GM23338 (cell line): ENCODE measurements at places on chromosomes 3 and 15. TPM values are rescaled to one million over a fixed set of nuclear protein-coding genes. Genes with fewer than 3 reads are reported as not detected.

- DNase-seq = no peak
Measured at GRCh38 chr3:101828276-101828675, 21.0 kb upstream of the NFKBIZ start.

DNA sequence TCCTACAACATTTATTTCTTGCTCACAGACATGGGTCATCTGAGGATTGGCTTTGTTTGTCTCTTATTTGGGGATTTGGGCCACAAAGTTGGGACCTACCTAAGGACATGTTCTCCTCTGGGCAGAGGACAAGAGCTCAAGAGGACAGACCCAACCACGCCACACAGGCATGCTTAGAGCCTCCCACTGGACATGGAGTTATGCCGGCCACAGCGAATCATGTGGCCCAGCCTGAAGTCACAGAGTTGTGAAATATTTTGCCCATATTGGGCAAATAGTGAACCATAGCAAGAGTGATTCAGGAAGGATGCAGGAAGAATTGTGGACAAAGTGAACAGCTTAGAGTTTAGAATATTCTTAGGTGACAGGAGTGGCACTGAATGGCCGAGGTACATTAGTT, 9.9 kb downstream of the TRAK1 start:
- no peak for DNase-seq

GRCh38 chr3:79558943-79559342, 208.9 kb downstream of the ROBO1 start:
- peak; percentile 2 for DNase-seq

- DNase-seq = no peak
Measured at GRCh38 chr3:19487386-19487785, 339.1 kb downstream of the KCNH8 start.

GRCh38 chr3:112136959-112137693, 4.1 kb upstream of the GCSAM start:
- peak; percentile 86 for DNase-seq

DNA sequence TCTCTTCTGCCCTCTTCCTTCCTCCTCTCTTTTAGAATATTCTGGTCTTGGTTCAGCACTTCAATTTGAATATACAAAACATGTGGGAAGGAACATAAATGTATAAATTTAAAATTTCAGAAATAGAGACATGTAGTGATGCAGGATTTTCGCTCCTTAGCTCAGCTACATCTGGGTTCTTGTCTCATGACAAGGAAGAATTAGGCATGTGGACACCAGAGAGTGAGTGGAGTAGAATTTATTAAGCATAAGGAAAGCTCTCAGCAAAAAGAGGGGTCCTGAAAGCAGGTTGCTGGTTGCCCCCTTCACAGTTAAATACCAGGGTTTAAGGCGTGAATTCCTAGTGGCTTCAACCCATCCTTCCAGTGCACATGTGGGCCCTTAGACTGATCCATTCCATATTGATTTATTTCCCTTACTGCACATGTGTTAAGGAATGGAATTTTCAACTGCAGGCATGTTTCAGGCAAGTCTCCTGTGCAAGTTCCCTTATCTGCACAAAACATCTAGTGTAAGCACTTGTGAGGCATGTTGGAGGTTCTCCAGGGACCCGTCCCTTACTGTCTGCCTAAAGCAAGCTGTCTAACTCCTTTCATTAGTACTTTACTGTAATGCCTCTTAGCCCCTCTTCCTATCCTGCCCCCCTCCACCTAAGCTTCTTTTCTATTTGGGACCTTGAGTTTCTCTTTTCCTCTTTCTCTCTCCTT, 133.2 kb upstream of the STRIT1 start:
- no peak for DNase-seq

- no peak for DNase-seq
Measured at GRCh38 chr3:175003590-175003989, 144.5 kb downstream of the NAALADL2 start.

DNA sequence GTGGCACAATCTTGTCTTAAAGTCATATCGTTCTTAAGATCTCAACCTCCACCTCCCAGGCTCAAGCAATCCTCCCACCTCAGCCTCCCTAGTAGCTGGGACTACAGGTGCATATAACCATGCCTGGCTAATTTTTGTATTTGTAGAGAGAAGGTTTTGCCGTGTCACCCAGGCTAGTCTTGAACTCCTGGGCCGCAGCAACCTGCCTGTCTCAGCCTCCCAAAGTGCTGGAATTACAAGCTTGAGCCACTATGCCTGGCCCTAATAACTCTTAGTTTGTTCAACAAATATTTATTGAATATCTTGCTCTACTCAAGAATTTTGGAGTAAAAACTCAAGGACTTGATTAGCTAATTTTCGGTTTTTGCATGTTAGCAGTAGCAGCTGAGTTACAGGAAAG, 19.4 kb upstream of the EDEM1 start:
- DNase-seq = no peak

GRCh38 chr15:99651023-99651807, 82.0 kb downstream of the LYSMD4 start:
- no peak for DNase-seq

GRCh38 chr3:143793971-143794370, 54.3 kb downstream of the SLC9A9 start:
- DNase-seq = no peak

GRCh38 chr15:89615135-89615534, 39.9 kb downstream of the TICRR start:
- no peak for DNase-seq

DNA sequence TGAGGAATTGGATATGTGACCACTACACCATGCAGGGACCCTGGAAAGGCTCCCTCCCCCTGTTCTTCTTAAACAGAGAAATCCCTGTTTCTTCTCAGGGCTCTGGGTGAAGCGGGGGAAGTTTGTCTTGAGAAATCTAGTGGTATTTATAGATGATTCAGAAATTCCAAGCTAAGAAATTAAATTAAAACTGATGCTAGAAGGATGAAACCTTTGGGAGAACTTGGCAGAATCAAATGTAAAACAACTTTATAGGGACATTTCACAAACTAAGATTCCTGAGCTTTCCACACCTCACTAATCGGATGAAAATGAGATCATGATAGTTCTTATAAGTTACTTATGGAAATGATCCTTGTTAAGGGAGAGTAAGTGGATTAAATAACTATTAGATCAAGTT, 54.2 kb downstream of the FBXL2 start:
- no peak for DNase-seq

- DNase-seq = no peak
Measured at GRCh38 chr3:182294696-182295095, 498.6 kb upstream of the ATP11B start.

DNA sequence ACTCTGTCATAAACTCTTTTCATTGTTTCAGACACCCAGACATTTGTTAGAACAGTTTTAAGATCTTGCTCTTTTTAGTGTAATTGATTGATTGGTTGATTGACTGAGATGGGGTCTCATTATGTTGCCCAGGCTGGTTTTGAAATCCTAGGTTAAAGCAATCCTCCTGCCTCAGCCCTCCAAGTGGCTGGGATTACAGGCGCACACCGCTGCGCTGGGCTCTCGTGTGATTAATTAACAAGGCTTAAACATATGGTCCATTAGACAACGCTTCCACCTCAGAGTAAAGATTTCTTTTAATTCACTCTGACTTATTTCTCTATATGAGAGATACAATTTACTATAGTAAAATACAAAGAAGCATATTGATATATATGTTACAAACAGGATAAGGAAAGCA, 114.0 kb upstream of the C2CD4B start:
- DNase-seq = no peak

DNA sequence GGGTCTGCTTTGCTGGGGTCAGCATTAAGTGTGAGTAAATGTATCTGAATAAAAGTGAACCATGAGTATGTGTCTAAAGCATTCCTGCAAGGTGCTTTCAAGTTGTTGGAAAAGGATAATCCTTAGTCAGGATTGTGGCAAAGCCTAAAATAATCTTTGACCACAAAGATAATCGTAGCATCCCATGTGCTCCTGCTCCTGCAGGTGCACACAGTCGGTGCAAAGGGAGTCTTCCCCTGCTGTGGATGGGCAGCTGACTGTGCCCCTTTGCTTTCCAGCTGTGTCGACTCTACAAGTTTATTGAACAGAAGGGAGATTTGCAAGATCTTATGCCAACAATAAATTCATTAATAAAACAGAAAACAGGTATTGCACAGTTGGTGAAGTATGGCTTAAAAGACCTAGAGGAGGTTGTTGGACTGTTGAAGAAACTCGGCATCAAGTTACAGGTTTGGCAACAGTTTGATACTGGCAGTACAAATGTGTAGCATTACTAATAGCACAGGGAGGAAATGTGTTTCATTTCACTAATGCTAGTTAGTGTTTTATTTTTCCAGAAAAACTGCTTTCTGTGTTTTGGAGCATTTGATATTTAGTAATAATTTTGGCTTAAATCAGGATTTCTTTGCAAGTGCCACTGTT, 22.6 kb downstream of the SRP14 start:
- DNase-seq = no peak

The PSTPIP1 gene
- total RNA-seq = 0.19 and 0.80 TPM in 2 replicates

The GOLGA6L10 gene
- total RNA-seq = 0.07 TPM in 1 of 2 replicates, not detected in the other

The CLDN1 gene
- 4.2 and 4.6 TPM in 2 replicates for total RNA-seq

The BFSP2 gene
- total RNA-seq = not detected in 2 replicates

The PIGBOS1 gene
- total RNA-seq = 9.1 and 14.1 TPM in 2 replicates

The OSBPL10 gene
- total RNA-seq = 149 and 204 TPM in 2 replicates

The KNG1 gene
- 0.49 TPM in 1 of 2 replicates, not detected in the other for total RNA-seq
